ENCODE measurements at places on chromosomes 1 and 21.

DNA sequence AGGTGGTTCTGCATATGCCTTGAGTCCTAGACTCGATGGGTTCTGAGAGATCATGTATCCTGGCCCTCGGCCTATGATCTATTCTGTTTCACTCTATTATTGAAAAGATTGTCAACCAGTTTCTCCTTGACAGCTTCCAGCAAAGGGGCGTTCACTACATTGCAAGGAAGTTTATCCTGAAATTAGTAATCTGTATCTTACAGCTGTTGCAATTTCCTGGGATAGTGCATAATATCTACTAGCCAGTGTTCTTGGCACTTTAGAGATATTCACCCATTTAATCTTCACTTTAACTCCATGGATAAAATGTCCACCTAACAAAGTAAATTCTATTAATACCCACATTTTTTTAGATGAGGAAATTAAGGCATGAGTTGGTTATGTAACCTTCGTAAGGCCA lies 203.6 kb downstream of the TGFB2 start:
- DNase-seq: no peak

GRCh38 chr21:42218836-42219605 lies at the start of gene ABCG1:
TSS of gene ABCG1 (plus strand) at chr21:42219140. CDS start at chr21:42219263, 123 bp downstream.
- no peak for DNase-seq

DNA sequence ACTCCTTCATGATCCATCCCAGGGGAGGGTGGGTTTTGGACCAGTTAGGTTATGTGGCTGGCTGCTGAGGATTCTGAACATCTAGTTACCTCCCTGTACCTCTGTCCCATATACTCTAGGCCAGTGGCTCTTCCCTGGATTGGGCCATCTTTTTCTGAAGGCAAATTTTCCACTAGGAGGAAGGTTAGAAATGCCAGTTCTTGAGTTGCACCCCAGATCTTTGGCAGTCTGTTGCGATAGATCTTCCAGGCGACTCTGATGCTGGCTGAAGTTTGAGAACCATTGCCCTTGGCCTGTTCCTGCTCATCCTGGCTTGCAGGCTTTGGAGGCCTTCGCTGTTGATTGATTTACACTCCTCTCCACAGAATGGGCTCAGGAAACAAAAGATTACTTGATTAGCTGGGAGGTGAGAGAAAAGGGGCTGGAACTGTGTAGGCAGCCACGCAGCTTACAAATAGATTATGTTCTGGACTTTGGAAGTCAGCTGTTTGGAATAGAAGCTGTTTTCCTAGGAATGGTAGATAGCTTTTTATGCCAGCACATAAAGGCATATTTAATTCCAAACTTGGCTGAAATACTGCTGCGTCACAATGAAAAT lies 110.1 kb downstream of the MRPS6 start:
- no peak for DNase-seq

GRCh38 chr1:68811806-68812205 lies 314.9 kb upstream of the DEPDC1 start:
- DNase-seq: no peak

DNA sequence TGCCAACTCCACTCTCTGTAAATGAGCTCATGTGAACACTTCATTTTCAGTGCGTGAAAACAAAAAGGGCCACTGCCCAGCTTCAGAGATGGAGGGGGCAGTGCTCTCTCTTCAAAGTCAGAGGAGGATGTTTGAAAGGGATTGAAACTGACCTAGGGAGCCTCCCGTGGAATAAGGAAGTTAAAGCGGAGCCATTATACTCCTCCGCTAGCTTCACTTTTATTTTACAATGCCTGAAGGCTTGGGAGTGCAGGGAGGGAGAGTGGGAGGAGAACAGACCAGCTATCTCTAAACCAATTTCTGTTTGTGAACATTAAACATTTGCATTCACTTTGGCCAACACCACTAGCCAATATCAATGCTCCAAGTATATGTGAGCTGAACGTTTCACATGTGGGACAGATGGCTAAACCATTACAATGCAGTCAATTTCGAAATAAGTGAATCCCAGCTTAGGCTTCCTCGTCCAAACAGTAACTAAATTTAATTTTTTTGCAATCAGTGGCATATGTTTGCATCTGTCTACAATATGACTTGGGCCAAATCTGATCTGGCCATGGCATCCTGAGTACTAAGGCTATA lies 126.9 kb downstream of the ESRRG start:
- DNase-seq: no peak

- no peak for DNase-seq
These were observed 8.3 kb downstream of the RIPK4 start for GRCh38 chr21:41758550-41758949.

GRCh38 chr21:45922648-45923047 lies 58.9 kb upstream of the COL6A1 start:
- no peak for DNase-seq

DNA sequence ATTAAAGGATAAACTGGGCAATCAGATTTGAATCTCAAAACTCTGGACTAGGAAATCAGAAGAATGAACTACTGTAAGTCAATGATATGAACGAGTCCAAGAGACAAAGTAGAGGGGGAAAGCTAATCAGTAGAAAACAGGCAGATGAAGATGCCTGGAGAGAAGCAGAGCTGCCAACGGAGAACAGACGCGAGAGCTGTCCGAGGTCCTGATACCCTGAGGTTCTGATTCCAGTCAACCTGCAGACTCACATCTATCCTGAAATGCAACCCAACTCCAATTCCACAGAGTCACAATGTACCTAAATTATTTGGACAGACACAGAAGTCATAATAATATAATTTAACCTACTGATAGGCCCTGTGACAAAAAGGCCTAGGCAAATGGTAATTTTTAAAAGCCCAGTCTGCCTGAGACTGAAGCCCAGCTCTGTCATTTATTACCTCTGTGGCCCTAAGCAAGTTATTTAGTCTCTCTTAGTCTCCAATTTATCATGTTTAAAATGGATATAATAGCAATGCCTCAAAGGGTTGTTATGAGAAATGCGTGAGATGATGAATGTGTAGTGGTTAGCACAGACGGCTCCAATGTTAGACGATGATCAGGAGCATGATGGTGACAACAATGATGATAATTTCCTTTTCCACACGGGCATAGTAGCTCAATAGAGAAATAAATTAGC lies 33.4 kb downstream of the RGS7 start:
- peak; percentile 26 for DNase-seq

GRCh38 chr1:22633697-22634463 lies 2.5 kb upstream of the C1QA start:
- no peak for DNase-seq

DNA sequence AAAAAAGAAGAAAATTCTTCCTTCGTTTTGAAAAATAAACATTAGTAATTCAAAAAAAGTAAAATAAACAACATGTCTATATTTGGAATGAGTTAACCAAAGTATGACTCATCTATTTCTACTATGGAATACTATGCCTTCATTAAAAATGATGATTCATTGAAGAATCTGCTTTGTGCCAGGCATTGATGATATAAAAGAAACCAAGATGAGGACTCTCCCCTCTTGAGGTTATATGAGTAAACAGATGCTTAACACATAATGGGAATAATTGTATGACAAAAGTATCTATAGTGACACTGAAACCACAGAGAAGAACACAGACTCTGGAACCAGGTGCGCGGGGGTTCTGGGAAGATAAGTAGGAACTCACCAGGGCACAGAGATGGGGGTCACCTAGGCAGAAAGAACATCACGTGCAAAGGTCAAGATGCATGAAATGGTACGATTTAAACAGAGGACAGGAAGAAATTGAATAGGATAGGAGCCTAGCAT lies 18.8 kb downstream of the ELF3 start:
- DNase-seq: peak; percentile 86

- no peak for DNase-seq
These were observed 1.9 kb downstream of the PSMG1 start for GRCh38 chr21:39181205-39181818.

- no peak for DNase-seq
These were observed 14.8 kb upstream of the TMEM54 start for GRCh38 chr1:32915766-32916706.

DNA sequence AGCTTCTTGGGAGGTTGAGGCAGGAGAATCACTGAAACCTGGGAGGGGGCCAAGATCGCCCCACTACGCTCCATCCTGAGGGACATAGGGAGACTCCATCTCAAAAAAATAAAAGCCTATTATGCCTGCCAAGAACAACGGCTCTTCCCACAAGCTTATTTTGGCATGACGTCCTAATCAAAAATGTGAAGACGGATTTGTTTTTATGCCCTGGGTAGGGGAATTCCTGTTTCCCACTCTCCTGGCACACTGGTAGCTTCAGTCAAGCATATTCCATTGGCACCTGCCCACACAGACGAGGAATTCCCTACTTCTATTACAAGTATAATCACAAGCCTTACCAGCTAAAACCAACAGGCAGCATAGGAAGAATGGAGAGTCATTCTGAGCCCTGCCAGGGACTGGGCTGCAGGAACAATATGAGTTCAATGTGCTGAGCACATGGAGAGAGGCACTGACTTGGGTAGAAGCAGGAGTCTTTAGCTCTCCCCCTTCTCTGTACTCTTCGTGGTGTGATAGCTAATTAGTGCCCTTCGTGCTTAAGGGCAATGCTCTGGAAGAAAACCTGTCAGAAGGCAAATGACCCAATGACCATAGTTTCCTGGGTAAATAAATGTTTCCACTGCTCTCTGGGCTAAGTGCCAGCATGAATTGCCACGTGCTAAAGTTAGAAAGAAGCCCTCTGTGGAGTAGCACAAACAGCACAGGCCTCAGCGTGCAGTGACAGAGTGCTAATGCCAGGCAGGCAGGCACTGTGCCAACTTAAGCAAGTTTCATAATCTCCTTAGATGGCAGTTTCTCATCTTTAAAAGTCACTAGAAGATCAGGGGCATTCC lies 16.8 kb downstream of the TNFSF4 start:
- peak; percentile 56 for DNase-seq

DNA sequence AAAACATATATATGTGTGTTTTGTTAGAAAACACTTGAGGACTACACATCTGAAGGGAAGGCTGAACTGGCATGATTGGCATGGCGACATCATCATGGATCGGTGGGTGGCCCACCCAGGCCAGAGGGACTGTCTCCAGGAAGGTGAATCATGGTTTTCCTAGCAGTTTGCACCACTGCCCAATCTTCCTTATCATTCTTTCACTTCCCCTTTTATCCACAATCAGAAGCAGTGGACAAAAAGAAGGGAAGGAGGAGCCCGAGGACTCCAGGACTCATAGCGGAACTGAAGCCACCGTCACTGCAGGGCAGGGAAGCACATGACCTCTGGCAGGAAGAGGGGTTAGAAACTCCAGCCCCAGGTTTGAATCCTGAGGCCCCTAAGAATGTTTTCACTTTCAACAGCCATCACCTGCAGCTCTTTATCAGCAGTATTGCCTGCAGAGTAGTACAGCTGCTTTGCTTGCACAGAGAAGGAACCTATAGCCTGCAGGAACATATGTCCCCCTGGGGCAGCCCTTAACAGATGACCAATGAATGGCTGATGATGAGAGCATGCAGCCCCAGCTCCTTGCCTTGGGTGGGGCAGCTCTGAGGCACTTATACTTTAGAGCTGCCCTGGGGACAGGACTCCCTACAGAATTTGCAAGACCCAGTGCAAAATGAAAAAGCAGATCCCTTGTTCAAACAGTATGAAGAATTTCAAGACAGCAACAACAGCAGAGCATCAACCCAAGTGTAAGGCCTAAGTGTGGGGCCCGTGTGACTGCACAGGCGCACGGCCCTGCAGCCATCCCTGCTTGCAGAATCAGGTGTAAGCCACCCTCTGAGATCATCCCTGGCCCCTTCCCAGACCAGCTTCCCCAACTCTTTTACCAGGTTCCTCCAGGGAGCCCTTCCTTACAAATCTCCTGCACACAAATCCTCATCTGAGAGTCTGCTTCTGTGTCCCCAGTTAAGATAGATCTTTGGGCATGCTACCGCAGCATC lies 241.8 kb upstream of the IRF2BP2 start:
- peak; percentile 15 for DNase-seq

DNA sequence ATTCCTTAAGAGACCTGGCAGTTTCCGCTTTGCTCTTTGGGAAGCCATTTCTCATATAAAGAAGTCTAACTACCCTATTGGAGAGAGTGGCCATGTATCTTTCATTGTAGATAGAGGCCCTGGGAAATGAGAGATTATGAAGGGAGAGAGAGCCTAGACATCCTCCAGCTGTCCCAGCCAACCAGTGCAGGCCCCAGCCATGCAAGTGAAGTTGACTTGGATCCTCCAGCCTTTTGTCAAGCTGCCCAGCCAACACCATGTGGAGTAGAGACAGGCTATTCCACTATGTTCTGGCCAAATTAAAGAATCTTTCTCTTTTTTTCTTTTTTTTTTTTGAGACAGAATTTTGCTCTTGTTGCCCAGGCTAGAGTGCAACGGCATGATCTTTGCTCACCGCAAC lies 7.1 kb upstream of the ANP32E start:
- DNase-seq: no peak

- no peak for DNase-seq
These were observed 177.3 kb downstream of the ZSCAN20 start for GRCh38 chr1:33649759-33650158.

DNA sequence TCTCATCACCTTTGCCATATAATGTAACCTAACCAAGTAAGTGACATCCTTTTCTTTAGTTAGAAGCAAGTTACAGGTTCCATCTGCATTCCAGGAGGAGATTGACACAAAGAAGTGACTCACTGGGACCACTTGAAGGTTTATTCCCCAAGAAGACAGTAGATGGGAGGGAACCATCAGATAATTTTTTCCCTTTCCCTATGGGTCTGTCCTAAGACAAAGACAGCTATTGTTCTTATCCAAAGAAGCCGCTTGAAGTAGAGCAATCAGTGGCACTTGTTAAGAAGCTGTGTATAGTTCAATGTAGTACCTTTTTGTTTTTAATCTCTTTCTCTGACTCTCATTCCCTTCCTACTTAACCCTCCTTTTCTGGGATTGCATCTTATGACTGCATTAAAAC lies 139.9 kb upstream of the B3GALT2 start:
- no peak for DNase-seq

- DNase-seq: no peak
These were observed 77.0 kb upstream of the IFFO2 start for GRCh38 chr1:19033515-19033839.

DNA sequence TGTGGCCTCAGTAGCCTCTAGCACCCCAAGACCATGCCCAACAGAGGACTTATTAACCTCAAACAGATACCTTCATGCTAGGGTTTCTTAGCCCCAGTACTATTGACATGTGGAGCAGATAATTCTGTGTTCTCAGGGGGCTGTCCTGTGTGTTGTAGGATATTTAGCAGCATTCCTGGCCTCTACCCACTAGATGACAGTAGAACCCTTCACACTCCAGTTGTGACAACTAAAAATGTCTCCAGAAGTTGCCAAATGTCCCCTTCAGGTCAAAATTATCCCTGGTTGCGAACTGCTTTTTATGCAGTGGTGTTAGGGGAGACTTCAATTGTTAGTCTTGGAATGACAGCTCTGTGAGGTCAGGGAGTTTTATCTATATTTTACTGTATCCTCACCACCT lies 8.1 kb downstream of the KAZN start:
- no peak for DNase-seq

DNA sequence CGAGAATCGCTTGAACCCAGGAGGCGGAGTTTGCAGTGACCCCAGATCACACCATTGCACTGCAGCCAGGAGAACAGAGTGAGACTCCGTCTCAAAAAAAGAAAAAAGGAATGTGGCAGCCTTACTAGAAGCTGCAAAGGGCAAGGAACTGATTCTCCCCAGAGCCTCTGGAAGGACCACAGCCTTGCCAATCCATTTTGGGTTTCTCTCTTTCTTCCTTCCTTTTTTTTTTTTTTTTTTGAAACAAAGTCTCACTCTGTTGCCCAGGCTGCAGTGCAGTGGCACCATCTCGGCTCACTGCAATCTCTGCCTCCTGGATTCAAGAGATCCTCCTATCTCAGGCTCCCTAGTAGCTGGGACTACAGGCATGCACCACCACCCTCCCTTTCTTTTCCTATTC lies 9.9 kb upstream of the IFNGR2 start:
- DNase-seq: no peak

GRCh38 chr21:38753557-38753971 lies 52.2 kb upstream of the ETS2 start:
- DNase-seq: no peak

- no peak for DNase-seq
These were observed 5.2 kb downstream of the LRRC7 start for GRCh38 chr1:69572921-69573320.

All from AG08395 (cell line).